ENCODE measurements at places on chromosomes 3 and 15.

DNA sequence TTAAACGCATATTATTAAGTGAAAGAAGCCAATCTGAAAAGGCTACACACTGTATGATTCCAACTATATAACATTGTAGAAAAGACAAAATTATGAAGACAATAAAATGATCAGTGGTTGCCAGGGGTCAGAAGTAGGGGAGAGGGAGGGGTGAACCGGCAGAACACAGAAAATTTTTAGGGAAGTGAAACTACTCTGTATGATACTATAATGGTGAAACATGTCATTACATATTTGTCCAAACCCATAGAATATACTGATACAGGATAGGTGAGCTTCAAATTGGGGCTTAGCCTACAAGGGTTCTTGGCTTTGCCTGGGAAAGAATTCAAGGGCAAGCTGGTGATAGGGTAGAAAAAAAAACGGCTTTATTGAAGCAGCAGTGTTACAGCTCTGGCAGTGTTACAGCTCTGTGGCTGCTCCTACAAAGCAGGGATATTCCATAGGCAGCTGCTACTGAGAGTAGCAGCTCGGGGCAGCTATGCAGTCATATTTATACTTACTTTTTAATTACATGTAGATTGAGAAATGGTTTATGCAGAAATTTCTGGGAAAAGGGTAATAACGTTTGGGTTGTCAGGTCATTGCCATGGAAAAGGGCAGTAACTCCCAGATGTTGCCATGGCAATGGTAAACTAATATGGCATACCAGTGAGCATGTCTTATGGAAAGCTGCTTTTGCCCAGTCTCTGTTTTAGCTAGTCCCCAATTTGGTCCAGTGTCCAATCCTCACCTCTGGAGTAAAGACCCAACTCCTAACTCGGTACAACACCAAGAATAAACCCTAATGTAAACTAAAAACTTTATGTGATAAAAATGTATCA lies 125.1 kb upstream of the SLC25A36 start:
- no peak for DNase-seq

GRCh38 chr3:164608554-164609276 lies 469.6 kb downstream of the SI start:
- DNase-seq, result no peak

DNA sequence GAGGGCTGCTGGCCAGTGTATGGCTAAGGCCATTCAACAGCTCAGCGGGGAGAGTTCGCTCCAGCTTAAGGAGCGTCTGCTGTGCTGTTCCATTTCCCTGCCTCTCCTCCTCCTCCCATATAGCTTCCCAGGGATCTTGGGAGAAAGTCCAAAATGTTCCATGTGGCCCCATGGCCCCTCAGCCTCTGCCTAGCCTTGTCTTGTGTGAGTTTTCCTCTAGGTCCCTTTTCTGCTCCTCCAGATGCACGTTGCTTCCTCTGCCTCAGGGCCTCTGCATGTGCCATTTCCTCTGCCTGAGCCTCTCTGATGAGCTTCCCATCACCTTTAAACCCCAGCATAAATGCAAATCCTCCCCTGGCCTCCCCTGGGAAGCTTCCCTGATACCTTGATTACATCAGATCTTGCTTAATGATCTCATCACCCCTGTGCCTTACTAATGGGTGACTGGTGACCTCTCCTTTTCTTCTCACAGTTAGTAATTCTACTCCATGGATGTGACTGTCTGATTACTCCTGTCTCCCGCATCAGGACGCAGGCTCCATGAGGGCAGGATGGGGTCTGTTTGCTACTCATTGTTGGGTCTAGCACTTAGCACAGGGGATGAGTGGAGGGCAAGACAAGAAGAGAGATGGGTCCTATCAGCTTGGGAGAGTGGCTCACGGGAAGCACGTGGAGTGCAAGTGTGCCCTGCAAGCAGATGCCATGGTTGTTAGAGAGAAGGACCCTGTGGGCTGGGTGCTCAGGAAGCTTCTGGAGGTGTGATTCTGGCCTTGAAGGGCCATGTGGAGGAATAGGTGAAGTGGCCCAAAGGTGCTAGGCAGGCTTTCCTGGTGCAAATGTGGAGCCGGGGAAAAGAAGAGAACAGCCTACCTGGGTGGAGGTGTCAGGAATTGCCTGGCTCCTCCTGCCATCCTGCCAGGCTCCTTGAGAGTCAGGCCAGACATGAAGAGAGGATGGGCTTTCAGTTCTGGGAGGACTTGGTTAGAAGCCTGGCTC lies 23.8 kb downstream of the ITGA11 start:
- no peak for DNase-seq

- no peak for DNase-seq
Measured at GRCh38 chr3:159455741-159456181, 532.9 kb upstream of the IL12A start.

DNA sequence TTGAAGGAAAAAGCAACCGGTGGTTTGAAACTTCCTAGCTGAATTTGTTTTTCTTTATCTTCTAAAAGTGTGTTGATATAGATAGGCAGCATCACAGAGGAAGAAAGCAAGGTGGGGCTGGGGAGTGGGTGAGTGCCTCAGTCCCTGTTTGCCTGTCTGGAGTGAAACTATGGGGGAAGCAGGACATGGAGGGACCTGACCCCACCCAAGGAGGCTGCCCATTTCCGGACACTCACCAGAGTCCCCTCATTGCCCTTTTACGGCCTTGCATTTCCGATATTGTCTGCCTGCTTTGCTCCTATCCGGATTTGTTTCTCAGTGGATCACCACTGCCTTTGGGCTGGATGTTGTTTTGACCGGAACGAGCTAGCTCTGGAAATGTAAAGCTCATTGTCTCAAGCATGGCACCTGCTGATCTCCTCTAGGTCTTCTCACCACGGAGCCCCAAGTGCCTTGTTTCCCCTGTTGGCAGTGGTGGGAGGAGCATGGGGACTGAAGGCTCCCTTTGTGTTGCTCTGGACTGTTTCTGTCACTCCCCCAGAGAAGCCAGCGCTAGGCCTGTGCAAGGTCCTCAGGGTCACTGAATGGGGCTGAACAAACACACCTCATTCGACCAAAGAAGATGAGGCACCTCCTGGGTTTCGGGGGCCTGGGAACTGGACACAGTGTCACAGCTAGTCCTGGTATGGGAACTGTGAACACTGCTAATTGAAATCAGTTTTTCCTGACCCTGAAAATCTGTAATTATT lies 7.0 kb downstream of the CLDN11 start:
- no peak for DNase-seq

- DNase-seq, result no peak
Measured at GRCh38 chr3:127749361-127749760, 73.0 kb downstream of the MGLL start.

- DNase-seq, result no peak
Measured at GRCh38 chr3:190912736-190913135, 50.2 kb upstream of the GMNC start.

DNA sequence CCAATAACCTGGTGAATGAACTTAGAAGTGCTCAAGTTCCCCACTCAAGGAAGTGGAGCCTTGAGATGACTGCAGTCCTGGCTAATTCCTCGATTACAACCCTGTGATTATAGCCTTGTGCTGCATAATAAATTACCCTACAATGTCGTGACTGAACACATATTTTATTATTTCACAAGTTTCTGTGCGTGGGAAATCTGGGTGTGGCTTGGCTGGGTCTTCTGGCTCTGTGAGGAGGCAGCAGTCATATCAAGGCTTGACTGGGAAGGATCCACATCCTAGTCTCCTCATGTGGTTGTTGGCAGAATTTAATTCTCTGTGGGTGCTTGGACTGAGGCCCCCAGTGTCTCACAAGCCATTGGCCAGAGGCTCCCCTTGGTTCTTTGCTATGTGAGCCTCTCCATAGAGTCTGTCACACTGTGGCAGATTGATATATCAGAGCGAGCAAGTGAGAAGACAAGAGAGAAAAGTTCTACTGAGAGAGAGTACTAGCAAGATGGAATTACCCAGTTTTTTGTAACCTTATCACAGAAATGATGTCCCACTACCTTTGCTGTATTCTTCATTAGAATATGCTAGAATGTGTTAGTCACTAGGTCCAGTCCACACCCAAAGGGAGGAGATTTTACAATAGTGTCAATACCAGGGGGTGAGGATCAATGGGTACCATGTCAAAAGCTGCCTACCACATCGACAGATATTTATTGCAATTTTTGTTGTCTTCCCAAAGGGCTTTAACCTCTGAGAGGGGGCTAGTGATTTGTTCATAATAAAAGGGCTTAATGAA lies 102.8 kb upstream of the TBC1D5 start:
- no peak for DNase-seq

- DNase-seq, result no peak
Measured at GRCh38 chr15:42707873-42708544, 28.9 kb downstream of the CDAN1 start.

DNA sequence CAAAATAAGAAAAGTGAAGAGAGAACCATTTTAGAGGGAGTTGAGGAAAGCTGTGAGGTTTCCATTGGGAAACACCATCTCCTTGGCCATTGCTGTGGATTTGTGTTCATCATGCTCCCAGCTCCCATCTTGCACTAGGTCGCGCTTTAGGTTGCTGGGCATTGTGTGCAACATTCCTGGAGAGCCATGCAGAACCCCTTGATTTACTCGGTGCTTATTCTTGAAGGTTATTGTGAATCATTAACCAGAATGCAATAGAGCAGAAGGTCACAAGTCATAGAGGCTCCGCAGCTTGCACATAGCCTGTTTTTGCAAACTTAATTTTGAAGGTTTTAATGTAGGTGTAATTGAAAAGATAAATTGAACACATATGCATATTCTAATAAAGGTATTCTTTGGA lies 239.2 kb upstream of the IL12A start:
- DNase-seq, result no peak

DNA sequence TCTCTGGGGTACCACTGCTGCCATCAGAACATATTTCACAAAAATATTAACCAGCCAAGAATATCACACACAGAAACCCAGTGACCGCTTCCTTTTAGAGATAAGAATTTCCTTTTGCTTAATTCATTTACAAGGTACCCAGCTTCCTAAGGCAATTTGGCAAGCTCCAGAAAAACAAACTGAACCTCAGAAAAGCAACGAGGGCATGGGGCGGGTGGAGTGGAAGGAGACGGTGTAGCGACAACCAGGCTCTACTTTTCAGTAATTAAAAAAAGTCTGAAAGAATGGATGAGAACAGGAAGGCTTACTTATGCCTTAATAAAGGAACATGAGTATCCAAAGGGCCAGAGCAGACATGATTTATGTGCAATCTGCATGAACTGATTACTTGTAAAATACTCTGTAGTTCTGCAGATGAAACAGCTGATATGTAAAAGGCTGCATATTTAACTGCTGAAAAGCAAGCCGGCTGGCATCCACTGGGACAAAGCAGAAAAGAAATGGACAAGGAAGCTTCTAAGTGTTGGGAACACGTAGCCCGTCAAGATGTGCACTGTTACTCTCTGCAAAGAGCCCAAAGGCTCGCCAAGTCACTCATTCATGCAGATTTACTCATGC lies 18.6 kb downstream of the RFTN1 start:
- DNase-seq, result no peak

- DNase-seq, result no peak
Measured at GRCh38 chr15:101091080-101092017, 160.5 kb downstream of the CHSY1 start.

DNA sequence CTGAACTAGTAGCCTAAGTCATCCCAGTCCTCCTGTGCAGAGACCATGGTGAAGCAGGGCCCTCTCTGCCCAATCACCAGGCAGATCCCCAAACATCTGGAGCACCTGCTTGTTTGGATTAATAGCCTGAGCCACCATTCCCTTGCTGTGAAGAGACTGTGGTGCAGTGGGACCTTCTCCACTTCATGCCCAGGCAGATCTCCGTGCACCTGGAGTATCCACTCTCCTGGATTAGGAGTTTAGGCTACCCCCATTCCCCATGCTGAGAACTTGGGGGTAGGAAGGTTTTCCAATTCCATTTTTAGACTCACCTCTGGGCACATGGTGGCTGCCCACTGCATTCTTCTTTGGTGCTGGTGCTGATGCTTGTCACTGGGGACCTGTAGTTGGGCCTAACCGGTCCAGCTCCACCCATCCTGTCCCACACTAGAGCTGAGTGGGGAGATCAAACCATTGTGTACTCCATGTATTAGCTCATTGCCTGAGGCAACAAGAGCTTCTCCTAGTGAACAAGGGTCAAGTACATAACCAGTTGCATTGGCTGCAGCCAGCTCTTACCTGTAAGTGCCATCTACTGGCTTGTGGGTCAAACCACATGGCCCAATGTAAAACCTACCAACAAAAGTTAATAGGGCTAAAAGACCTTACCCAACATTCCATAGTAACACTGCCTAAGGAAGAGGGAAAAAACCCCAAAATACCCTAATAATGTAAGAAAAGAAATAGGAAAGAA lies 382.5 kb upstream of the CBLB start:
- no peak for DNase-seq

DNA sequence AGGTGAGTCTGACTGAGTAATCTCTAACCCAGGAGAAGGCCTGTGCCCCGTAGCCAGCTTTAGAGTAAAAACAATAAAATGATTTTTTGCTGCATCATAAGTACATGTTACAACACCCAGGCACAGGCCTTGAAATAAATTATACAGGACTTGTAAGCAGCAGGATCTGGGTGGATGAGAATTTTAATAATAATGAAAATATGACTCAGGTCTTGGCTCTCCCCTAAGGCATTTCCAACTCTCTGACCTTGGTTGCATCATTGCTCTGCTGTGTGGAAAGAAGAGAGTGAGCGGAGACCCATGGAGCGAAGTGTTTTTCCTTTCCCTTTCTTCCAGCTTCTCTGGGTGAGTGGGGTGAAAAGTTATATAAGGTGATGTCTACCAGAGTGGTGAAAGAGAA lies 44.6 kb downstream of the EOMES start:
- DNase-seq, result no peak

Data from activated CD4-positive, alpha-beta T cell treated with anti-CD3 and anti-CD28 coated beads for 24 hours (primary cell).